ENCODE measurements at places on chromosomes 5 and 9.

DNA sequence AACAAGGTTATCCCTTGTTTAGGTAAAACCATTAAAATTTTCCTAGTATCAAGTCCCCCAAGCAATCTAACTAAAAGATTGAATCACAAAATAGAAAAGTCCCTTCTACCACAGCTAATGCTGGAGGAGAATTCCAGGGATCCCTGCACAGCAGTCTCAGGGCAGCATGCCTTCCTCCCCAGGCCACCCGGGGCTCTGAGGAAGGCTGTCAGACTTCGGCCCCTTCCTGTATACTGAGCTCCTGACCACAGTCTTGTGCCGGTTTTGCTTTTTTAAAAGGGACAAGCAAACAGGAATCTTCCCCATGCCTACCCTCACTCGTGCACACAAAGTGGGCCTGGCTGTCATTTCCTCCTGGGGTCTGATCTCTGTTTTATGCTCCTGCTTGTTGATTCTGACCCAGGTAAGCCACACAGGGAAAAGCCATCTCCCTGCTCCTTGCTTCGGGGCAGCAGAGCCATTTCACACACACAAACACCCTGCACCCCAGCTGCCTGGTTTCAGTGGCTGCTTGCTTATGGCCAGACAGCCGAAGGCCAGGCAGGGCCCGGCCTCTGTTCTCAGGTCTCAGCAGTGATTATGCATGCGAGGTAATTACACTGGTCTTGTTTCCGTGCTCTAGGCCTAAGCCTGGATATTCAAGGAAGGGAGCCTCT is 211.9 kb downstream of the NXNL2 start:
- no peak for DNase-seq

DNA sequence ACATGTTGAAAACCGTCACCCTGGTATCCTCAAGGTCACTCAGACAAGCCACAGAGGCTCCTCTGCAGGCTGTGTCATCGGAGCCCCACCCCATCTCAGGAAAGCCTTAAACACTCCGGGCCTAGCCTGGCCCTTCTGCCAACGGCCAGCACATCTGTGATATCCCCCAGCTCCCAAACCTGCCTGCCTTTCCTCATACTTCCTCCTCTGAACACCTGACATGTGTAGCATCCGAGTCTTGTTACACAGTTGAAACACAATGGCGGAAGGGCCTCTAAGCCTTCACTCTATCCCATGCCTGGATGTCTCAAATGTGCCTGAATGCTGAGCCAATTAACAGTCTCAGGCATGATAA is 32.9 kb upstream of the TGFBR1 start:
- DNase-seq, result no peak

GRCh38 chr9:82810915-82811314 is 252.0 kb downstream of the RASEF start:
- no peak for DNase-seq

DNA sequence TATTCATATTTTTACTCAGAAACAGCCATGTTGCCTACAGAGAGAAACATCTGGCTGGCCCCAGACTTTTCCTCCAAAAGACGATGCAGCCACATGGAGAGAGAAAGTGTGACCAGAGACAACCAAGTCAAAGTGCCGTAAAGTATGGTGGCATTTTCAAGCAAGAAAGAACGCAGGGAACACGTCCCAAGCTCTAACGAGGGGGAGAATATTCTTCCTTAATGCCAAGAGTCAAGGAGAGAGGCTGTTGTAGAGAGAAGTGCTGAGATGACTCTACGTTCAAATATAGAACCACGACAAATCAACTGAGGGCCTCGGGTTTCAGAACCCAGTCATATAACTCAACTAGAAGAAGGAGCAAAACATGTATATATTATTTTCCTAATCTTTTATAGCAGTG is 55.9 kb downstream of the FNBP1 start:
- DNase-seq, result no peak

DNA sequence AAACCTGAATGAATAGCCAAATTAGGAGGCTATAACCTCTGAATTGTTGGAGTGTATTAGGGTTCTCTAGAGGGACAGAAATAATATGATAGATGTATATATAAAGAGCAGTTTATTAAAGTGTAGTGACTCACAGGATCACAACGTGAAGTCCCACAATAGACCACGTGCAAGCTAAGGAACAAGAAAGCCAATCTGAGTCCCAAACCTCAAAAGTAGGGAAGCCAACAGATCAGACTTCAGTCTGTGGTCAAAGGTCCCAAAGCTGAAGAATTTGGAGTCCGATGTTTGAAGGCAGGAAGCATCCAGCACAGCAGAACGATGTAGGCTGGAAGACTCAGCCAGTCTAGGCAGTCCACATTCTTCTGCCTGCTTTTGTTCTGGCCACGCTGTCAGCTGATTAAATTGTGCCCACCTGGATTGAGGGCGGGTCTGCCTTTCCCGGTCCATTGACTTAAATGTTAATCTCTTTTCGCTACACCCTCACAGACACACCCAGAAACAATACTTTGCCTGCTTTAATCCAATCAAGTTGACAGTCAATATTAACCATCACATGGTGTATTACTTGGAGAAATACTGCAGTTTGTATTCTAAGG is 550.6 kb downstream of the CDH10 start:
- DNase-seq, result no peak

- no peak for DNase-seq
Measured at GRCh38 chr5:78638423-78638822, 10.1 kb downstream of the LHFPL2 start.

DNA sequence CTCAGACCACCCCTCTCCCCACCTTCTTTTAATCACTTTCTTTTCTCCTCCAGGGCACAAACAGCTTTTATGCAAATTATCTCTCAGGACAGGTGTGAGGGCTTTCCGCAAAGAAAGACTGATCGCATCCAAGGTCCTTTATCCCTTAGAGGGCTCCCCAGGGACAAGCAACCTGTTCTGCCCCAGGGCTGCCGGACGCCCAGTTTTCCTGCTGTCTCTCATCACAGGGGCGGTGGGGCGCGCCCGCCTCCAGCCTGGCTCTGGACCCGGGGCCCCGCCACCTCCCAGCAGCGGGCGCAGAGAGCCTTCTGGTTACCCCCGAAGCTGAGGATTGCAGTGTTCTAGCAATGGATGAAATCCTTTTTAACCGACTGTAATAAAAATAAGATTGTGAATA is 266.1 kb downstream of the CWC27 start:
- DNase-seq, result no peak

- DNase-seq, result no peak
Measured at GRCh38 chr9:22148876-22149637, 140.0 kb upstream of the CDKN2B start.

- no peak for DNase-seq
Measured at GRCh38 chr9:86259557-86259956, at the start of gene C9orf153. TSS of gene C9orf153 (minus strand) at chr9:86259657. CDS start at chr9:86229603, 30,054 bp downstream.

DNA sequence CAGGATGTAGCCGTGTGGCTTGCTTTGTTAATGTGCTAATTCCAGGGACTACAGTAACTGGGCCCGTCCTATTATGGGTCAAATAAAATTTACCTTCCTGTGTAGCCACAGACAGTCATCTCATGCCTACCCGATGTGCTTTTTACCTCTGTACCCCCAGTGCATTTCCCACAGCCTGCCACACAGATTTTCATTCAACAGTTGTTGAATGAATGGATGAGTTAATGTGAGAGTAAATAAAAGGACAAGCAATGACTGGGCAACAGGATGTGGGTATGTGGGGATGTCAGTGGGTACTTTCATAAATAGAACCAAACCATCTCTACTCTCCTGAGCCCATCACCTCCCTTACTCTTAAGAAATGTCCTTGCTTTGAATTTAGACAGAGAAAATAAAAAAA is 441.2 kb upstream of the ZNF462 start:
- no peak for DNase-seq

GRCh38 chr5:66828046-66828547 is 231.9 kb downstream of the MAST4 start:
- no peak for DNase-seq

DNA sequence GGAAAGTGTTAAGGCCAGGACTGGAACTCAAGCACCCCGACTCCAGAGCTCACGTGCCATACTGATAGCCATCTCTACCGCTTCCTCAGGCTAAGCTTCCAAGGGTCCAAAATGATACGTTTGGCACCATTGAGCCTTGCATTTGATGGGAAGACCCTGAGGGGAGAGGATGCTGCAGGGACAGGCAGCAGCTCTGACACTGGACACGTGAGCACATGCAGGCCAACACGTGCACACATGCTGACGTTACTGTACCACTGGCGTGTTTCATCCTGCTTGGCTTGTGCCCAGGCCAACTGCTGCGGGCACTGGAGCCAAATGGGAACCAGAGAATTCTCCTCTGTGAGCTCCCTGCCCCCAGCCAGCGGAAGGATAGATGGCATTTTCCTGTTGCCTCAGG is 5.2 kb downstream of the FAT2 start:
- no peak for DNase-seq

GRCh38 chr5:127705120-127705892 is 2.1 kb downstream of the CCDC192 start:
- DNase-seq, result no peak

DNA sequence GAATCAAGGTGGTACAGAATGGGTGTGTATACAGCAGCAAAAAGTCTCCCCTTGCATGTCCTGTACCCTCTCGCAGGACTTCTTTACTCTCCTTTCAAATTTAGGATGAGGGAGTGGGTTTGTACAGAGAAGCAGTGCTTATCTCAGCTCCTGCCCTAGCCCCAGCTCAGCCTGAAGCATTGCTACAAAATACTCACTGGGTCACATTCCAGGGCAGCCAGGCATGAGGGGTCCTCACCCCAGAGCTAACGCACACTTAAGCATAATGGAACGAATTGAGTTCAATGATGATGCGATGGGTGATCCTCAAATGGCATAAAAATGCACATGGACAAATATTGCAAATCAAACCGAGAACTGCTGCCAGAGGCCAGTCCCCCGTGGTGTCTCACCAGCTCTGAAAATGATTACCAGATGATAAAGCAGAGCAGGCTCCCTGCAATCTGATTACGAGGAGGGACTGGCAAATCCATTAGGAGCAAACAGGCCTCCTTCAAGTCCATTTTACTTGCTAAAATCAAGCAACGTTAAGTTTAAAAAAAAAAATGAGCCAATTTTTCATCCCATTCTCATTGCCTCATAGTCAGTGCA is 231.6 kb upstream of the TAS2R1 start:
- DNase-seq, result no peak

DNA sequence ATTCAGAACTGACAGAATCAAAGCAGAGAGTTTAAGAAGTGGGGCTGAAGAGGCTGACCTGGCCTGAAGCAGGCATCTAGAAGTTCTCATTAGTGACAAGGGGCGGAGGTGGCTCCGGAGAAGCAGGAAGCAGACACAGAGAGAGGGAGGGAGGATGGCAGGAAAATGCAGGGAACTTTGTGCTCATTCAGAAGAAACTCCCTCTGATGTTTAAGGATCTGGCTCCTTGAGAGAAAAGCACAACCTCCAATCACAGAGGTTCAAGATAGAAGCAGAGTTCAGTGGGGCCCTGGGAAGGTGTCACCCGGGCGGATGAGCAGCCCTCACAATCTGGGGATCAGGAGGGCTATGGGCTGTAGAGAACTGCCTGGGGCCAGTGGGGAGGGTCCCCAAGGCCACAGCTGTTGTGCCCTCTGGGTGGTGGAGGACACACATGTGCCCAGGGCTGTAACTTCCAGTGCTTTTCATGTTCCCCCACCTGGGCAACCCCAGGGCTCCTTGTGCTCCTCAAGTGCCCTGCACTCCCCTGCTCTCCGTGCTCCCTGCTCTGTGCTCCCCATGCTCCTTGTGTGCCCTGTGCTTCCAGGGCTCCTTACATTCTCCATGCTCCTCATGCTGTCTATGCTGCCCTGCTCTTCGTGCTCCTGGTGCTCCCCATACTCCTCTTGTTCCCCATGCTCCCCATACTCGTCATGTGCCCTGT is 51.4 kb downstream of the TRIP13 start:
- no peak for DNase-seq

GRCh38 chr5:118984602-118985001 is 3.7 kb downstream of the DTWD2 start:
- no peak for DNase-seq

GRCh38 chr9:132412089-132412488 is 2.1 kb downstream of the CFAP77 start:
- DNase-seq, result no peak

GRCh38 chr9:6605202-6605601 is 40.3 kb downstream of the GLDC start:
- no peak for DNase-seq

GRCh38 chr9:31388660-31389059 is 995.8 kb upstream of the ACO1 start:
- no peak for DNase-seq

GRCh38 chr9:20014168-20014567 is 225.3 kb upstream of the SLC24A2 start:
- no peak for DNase-seq

DNA sequence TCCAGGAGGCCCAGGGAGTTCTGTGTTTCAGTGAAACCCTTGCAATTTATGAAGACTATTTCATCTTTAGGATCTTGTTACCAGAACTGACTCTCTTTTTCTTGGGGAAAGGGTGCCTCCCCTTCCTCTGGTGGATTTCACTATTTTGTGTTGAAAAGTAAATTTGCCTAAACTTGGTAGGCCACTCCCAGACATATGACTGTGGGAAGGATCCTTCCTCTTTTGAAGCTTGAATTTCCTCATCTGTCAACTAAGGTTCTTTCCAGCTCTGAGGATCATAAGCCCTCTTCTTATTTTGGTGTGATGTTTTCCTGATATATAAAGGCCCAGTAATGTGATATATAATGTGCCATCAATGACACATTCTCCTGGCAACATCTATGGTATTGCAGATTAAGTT is 59.1 kb upstream of the ZFAND5 start:
- no peak for DNase-seq

- no peak for DNase-seq
Measured at GRCh38 chr5:78927657-78928282, 57.3 kb downstream of the ARSB start.
